ENCODE measurements at places on chromosomes 13 and 19.

GRCh38 chr19:18150776-18151624 is 2.0 kb upstream of the PIK3R2 start:
- DNase-seq: no peak

- no peak for DNase-seq
These were observed 50.1 kb upstream of the FREM2 start for GRCh38 chr13:38636761-38637160.

DNA sequence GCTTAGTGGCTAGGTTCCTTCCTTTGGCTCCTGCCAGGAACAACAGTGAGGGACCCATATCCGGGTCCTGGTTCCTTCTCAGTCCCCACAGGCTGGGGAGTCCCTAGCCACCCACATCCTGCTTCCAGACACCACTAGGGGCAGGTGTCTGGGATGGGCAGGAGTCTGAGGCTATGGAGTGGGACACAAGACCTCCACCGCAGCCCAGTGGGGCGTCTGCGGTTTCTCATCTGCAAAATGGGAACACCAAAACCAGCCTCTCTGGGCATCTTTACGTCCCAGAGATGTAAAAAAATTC is 879 bp upstream of the FCGBP start:
- no peak for DNase-seq

GRCh38 chr19:29623726-29624488 is 17.8 kb downstream of the POP4 start:
- DNase-seq: no peak

- DNase-seq: no peak
These were observed 67.3 kb upstream of the SPRY2 start for GRCh38 chr13:80408270-80408669.

- peak; percentile 72 for DNase-seq
These were observed 100.2 kb downstream of the ZIC5 start for GRCh38 chr13:99871249-99871898.

GRCh38 chr13:76745261-76746200 is 140.7 kb downstream of the KCTD12 start:
- no peak for DNase-seq

DNA sequence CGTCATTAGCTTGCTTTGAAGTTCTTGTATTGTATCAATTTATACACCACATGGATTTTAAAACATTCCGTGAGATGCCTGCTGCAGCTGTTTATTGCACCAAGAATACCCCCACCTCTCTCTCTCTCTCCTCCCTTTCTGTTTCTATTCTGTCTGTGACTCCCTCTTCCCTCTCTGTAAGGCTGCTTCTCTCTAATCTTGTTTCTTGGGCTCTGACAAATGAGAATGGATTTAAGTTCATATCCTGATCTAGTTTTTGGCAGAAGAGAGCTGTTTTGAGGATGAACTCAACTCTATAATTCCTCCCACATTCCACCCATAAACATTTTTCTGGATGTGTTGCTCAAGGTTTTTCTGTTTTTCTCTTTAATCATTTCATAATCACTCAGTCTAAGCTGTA is 144.3 kb upstream of the FRY start:
- DNase-seq: no peak

GRCh38 chr13:40165316-40165932 is 501.0 kb downstream of the FOXO1 start:
- DNase-seq: peak; percentile 44

DNA sequence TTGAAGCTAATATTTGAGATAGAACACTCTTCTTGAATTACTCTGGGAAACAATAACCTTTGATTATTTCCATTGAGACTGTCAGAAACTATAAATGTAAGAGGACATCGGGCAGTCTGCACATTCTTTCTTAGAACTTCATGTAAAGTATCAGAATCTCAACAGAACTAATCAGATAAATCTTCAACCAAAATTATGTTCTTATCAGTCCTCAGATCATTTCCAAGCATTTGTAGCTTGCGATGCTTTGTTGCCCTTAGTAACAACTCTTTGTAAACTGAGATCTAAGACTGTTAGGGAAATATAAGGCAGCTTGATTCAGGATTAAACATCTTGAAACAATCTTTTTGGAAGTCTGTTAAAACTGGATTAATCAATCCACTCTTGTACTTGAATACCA is 70.3 kb downstream of the FNDC3A start:
- DNase-seq: no peak

GRCh38 chr13:35894636-35895035 is 236.5 kb downstream of the DCLK1 start:
- no peak for DNase-seq

DNA sequence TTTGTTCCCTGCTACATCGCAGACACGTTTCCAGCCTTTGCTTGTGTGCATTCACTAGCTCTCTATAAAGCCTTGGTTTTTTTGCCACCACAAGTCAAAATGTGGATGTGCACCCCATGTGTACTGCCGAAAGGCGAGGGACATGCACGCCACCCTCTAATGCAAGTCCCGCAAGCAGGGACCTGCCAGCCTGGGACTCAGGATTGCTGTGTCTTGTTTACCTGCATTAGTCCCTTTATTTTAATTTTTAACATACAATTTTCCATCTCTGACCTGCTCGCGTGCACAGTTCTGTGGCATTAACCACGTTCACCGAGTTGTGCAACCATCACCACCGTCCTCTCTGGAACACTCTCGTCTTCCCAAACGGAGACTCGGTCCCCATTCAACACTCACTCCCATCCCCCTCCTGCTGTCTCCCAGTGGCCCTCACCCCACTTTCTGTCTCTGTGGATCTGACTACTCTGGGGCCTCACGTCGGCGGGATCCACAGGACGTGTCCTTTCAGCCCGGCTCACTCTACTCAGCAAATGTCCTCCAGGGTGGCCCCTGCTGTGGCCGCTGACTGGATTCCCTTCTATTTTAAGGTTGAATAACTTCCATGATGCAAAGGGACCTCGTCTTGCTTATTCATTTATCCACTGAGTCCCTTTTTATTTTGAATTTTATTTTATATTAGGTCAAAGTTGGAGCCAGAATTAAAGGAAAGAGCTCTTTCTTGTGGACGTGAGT is 58.4 kb downstream of the RASA3 start:
- no peak for DNase-seq

DNA sequence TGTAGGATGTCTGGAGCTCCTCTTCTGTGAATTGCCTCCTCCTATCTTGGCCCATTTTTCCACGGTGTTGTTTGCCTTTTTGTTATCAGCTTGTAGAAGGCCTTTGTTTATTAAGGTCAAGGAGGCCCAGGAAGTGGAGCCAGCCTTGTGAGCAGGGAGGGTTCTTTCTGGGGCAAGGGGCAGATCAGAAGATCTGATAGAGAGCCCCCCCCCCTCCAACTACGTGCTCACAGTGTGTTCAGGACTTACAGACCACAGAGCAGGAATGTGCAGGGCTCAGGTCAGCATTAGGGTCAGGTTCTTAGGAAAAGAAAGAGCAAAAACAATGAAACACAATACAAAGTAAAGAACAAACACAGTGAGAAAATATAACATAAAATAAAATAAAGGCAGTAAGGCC is 59.4 kb downstream of the CCNE1 start:
- no peak for DNase-seq

DNA sequence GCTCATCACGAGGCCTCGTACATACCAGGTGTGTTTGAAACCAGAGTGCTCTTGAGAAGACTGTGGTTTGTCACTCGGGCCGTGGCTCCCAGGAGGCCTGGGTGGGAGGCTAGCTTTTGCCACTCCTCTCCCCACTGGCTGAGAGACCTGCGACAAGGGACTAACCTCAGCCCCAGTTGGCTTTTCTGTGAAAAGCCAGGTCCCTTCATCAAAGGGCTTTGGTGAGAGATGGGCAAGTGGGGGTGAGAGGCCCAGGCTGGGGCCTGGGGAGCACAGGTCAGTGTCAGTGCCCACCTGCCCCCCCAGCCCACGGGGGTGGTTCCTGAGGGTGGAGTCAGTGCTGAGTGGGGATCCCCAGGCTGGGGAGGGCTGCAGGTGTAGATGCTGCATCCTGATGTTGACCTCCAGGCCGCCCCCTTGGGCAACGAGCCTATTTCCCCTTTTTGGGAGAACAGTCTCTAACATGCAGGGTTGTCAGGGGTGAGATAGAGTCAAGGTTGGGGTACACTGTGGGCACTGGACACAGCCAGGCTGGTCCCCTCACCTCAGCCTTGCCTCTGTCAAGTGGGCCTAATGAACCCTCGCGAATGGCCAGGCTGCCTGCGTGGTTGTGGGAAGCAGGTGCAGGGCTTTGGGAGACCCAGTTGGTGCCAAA is 661 bp downstream of the KCNJ14 start:
- no peak for DNase-seq

- DNase-seq: peak; percentile 49
These were observed 292.7 kb downstream of the OLFM4 start for GRCh38 chr13:53321296-53321801.

GRCh38 chr19:54391589-54392061 is 23.6 kb upstream of the TTYH1 start:
- no peak for DNase-seq

- no peak for DNase-seq
These were observed 1.2 kb downstream of the MAP1S start for GRCh38 chr19:17720440-17720839.

DNA sequence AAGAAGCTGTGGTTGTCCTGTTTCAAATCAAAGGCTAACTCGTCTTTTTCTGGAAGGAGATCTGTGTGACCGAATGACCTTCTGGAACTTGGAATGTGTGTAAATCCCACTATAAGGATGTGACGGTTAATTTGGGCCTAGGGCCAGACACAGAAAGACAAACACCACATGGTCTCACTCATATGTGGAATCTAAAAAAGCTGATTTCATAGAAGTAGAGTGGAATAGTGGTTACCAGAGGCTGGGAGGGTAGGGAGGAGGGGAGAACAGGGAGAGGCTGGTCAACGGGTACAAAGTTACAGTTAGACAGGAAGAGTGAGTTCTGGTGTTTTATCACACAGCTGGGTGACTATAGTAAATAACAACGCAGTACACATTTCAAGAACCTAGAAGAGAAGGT is 39.3 kb upstream of the RGCC start:
- no peak for DNase-seq

DNA sequence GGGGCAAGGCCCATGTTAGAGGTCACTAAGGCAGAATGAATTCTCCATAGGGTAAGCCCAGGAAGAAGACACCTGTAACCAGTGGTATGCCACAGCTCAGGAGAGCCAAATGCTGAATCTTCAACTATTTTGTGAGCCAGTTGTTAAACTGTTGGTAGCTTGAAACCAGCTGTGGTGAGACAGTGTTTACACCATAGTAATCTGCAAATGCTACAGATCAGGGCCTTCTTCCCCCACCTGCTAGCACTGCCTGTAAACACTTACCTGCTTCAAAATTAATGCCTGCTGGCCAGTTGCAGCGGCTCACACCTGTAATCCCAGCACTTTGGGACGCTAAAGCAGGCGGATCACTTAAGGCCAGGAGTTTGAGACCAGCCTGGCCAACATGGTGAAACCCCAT is 12.1 kb downstream of the FBXL12 start:
- no peak for DNase-seq

- DNase-seq: no peak
These were observed 6.1 kb downstream of the NAPA start for GRCh38 chr19:47508721-47509120.

DNA sequence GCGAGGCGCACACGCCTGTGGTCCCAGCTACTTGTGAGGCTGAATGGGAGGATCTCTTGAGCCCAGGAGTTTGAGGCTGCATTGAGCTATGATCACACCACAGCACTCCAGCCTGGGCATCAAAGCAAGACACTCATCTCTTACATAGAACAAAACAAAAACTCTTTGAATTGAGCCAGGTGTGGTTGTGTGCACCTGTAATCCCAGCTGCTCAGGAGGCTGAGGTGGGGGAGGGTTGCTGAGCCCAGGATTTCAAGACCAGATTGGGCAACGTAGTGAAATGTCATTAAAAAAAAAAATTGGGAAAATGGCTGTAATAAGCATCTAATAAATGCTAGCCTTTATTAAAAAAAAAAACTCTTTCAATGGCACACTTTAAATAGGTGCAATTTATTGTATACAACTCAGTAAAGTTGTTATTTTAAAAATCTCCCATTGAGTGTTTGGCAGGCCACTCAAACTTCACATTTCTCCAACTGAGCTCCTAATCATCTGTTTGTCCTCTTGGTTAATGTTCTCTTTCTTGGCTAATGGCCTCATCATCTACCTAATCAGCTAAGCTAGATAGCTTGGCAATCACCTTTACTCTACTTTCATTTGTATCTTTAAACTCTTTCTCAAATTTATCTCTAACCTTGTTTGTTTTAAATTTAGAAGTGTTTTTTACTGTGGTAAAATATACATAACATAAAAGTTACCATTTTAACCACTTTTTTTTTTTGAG is 28.1 kb upstream of the HMGB1 start:
- DNase-seq: no peak

- DNase-seq: no peak
These were observed 2136.8 kb downstream of the PCDH9 start for GRCh38 chr13:65093357-65093756.

GRCh38 chr19:12757544-12758274 is 6.1 kb downstream of the BEST2 start:
- DNase-seq: no peak

DNA sequence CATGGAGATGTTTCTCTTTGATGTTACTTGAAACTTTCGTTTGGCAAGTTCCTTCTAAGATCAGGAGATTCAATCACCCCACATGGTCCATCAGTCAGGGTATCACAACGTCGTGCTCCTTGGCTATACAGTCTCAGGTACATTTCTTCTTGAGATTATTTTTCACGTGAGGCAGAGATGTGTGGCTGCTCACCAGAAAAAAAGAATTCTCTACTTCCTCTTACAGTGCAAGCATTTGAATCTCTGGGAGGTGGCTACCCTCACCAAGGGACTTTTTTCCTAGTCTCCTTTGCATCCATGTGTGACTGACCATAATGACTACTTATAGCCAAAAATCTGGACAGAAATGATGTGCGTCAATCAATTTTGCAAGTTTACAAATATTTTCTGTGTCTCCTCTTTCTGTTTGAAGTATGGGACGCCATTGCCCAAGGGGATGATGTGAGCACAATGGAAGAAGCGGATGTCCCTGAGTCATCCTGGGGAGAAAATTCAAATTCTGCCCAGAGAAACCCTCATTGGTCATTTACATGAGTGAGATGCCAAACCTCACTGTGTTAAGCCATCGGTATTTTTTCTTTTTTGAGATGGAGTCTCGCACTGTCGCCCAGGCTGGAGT is 8.6 kb upstream of the LAIR2 start:
- DNase-seq: no peak

- DNase-seq: no peak
These were observed 2.3 kb downstream of the CD209 start for GRCh38 chr19:7744871-7745650.

DNA sequence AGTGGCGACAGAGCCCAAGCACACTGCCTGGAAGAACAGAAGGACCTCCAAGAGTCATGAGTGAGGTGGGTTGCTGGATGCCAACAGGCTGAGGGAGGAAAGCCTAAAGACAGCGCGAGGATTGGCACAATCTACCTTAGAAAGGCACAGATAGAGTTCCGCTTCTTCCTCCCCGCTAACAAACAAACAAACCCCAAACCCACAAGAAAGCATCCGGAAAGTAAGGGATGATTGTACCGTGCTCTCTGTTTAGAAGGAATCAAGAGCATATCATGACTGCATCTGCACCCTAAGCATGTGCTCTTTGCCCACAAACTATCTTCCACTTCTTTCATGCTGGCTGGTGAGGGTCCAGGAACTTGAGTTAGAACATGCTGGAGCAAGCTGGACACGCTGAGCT is 233.0 kb upstream of the KLF12 start:
- no peak for DNase-seq

- no peak for DNase-seq
These were observed 31.0 kb upstream of the MIER2 start for GRCh38 chr19:375395-376110.
